ENCODE measurements at places on chromosomes 4 and X. TPM values are rescaled to one million over a fixed set of nuclear protein-coding genes. Genes with fewer than 3 reads are reported as not detected.
A peak's percentile ranks its signal among the peaks of the same experiment; 100 is the strongest.

DNA sequence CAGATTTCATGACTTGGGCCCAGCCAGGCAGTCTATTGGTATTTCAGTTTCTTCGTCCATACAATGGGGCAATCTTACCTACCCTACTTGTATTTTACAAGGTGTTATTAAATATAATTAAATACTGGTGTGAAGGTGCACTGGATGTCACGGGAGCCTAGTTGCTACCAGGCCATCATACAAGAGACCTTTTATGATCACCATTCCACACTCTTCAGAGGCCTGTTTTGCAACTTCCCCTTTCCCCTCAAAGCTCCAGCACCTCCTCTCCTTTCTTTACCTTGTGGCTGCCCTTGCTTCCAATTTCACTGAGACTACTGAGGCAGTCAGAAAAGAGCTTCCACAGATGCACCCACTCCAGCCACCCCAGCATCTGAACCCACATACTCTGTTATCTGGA, 93.8 kb upstream of the HELT start:
- no peak for DNase-seq

- DNase-seq: no peak
Observed at GRCh38 chrX:7318661-7319060, 170.7 kb upstream of the PUDP start.

DNA sequence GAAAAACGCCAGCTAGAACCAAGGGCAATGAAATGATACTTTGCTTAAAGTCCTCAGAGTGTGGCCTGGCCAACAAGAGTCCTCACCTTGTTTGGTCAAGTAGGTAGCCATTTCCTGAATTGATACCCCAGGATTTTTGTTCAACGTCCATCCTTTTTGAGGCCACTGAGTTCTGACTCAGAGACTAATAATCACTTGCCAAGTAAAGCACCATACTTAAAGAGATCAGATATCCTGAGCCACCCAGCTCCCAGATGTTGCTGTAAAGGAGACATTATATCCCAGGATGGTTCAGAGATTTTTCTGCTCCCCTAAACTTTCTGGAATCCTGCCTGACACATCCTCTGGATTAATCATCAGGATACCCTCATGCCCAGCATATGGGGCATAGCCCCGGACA, 190.9 kb downstream of the RAP1GDS1 start:
- no peak for DNase-seq

The PNMA6F gene
- not detected for total RNA-seq

The NOCT gene
- total RNA-seq: 22.1 TPM

DNA sequence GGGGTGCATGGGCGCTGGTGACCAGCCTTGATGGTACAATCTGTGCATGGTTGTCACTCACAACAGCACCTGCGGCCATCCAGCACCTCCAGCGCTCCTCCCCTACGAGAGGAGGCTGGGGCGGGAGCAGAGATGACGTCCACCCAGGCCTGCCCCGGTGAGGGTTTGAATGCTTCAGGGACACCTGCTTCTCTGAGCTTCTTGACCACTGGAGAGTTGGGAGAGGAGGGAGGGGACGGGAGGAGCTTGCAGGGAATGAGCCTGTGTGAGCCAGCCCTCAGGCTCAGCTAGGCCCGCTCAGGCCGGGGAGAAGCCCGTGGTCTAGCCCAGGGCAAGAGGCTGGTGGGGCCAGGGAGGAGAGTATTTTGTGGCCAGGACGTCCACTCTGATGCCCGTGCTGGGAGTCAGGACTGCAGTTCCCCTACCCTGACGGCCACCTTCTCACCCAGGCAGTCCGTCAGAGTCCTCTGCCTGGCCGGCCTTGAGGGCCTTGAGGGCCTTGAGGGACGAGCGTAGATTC, 59.2 kb downstream of the CPZ start:
- no peak for DNase-seq

DNA sequence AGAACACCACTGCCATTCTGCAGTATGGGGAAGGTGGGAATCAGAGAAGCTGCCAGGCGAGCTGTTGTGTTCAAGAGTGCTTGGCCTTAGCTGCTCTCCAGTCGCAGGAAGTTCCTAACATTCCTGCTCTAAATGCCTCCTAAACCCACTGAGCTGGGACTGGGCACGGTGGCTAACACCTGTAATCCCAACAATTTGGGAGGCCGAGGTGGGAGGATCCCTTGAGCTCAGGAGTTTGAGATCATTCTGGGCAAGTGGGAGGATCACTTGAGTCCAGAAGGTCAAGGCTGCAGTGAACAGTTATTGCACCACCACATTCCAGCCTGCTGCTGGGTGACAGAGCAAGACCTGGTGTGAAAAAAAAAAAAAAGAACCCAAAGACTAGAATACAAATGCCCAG, 690.3 kb upstream of the FAM241A start:
- DNase-seq: no peak

The VCX gene
- total RNA-seq: not detected

DNA sequence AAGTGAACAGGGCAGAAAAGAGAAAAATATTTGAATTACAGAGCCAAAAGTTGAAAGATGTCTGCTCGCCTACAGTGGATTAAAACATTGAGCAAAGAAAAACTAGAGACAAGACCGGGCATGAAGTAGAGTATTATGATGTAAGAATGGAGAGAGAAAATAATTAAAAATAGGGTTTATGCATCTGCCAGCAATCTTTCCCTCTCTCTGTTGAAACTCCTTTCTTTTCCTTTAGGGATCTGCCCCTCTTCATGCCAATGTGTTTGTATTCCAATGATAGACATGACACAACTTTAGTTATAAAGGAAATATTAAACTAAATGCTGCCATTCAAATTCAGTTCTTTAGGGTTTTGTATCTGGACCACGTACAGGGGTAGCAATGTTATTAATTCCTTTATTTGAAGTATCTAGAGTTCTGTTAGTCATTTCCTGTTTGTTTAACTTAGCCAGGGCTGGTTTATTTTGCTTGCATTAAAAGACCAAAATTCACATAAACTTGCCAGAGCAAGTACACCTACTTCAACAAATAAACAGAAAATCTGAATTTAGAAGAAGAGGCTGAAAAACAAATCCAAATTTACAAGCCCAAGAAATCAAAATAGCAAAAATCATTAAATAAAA, 202.6 kb downstream of the SPOCK3 start:
- DNase-seq: no peak

The FAM9C gene
- not detected for total RNA-seq

- no peak for DNase-seq
Observed at GRCh38 chr4:127446427-127446885, 186.3 kb upstream of the INTU start.

The PRSS12 gene
- total RNA-seq: not detected

The BEX4 gene
- total RNA-seq: 9.4 TPM

The SPANXA2 gene
- not detected for total RNA-seq

The SULT1E1 gene
- total RNA-seq: not detected

GRCh38 chr4:108466936-108467902, 153.2 kb upstream of the RPL34 start:
- DNase-seq: peak; percentile 23

DNA sequence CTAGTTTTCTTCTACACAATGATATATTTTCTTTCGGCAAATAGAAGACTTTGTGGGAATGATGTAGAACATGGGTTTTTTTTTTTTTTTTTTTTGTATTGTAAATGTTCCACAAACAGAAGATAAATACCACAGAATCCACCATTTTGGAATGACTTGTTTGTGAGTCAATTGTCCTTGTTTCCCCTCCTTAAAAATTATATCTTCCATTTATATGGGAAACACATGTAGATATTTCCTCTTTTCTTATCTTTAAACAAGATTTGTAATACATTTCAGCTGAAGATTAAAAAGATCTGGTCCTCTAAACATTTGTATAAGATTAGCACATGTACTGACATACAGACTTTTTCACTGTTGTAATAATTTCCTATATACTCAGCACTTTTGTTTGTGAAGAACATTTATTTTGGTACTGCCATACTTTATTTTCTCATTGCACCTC, 304.6 kb downstream of the SPRY1 start:
- DNase-seq: no peak

DNA sequence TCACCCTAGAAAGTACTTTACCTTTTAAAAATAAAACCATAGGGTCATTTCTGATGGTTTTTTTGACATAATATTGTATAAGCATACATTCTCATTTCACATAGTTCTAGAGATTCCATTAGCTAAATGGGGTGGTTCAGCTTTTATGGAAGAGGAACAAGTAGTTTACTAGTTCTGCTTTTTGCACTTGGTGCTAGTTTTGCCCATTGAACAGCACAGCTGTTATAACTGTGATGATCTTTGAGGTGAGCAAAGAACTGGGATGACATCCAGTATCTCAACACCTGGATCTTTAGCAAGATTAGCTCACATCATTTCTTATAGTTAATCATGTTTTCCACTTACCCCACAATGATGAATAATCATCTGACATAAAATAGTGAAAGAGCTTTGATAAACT, 40.9 kb downstream of the MOB1B start:
- DNase-seq: no peak

DNA sequence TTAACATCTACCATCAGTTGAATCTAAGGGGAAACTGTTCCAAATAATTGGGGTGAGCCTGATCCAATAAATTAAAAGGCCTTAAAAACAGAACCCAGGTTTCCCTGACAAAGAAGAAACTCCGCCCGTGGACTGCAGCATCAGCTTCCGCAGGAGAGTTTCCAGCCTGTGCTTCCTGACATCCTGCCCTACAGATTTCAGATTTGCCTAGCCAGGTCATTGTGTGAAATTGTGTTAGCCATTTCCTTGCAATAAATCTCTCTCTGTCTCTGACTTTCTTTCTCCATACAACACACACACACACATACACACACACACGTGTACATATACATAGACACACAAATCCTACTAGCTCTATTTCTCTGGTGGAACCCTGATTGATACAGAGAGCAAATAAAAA, 48.3 kb upstream of the LCORL start:
- DNase-seq: no peak

The SORBS2 gene
- not detected for total RNA-seq

The CTAG2 gene
- not detected for total RNA-seq

DNA sequence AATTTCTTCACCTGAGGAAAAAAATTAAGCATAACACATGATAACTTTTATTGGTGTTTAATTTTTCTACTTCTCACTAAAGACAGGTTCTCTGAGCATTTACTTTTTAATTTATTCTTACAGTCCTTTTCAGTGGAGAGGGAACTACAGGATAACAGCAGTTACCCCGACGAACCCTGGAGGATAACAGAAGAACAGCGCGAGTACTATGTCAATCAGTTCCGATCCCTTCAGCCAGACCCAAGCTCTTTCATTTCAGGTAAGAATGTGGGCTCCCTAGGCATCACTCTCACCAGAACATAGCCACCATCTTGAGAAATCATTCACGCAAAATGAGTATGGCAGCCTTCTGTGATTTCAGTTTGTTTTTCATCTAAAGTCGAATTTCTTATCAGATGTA, 100.8 kb downstream of the REPS2 start:
- DNase-seq: no peak

The AR gene
- total RNA-seq: 0.25 TPM

- DNase-seq: no peak
Observed at GRCh38 chr4:25884031-25884782, 21.4 kb upstream of the SEL1L3 start.

DNA sequence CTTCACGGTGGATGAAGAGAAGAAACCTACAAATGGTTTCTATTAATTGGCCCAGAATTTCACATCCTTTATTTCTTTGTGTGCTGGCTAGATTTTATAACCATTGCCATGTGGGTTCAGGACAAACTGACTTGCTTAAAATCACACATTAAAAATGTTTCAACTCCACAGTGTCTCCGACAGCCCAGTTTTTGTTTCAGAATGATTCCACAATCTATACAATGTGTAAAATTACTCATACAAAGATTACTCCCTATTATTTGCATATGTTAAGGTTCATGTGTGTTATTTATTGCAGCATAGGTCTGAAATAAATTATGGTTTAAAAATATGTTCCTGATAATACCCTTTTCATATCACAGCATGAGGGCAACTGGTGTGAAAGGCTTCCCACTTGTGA, 20.6 kb downstream of the DCHS2 start:
- DNase-seq: no peak

- no peak for DNase-seq
Observed at GRCh38 chr4:175405961-175406360, 406.1 kb downstream of the GPM6A start.

GRCh38 chr4:158873795-158874401, 105.1 kb downstream of the FNIP2 start:
- no peak for DNase-seq

- DNase-seq: no peak
Observed at GRCh38 chr4:185532293-185532692, 3.0 kb downstream of the PDLIM3 start.

The ATP2B3 gene
- not detected for total RNA-seq

- DNase-seq: no peak
Observed at GRCh38 chr4:153079857-153080391, 124.3 kb upstream of the TRIM2 start.

DNA sequence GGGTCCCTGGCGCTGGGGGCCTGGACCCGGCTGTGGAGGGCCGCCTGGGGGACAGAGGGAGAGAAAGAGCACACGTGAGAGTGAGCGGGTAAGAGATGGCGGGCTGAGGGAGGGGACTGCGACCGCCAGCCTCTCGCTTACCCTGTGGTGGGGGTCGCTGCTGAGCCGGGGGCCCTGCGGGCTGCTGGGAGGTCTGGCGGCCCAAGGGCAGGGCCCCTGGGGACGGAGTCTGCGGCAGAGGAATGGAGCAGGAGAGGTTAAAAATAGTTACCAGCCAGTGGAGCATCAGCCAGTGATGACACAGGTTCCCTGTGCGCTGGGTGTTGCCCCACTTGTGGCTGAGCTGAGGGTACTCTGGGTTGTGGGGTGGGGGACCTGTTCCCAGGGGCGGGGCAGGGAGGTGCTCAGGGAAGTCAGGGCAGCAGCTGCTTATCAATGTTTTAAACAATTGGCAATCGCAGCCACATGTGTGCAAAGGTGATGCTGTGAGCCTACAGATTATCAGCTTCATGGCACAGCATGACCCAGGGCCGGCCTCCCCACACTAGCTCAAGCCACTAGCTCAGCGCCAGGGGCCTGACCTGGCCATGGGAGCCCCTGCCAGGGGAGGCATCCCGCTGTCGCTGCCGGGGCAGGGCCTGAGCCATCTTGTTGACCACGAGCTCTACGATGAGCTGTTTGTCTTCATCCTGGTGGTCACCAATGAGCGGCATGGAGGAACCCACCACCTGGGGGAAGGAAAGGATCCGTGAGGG, 7.5 kb upstream of the TIMP1 start:
- DNase-seq: no peak

DNA sequence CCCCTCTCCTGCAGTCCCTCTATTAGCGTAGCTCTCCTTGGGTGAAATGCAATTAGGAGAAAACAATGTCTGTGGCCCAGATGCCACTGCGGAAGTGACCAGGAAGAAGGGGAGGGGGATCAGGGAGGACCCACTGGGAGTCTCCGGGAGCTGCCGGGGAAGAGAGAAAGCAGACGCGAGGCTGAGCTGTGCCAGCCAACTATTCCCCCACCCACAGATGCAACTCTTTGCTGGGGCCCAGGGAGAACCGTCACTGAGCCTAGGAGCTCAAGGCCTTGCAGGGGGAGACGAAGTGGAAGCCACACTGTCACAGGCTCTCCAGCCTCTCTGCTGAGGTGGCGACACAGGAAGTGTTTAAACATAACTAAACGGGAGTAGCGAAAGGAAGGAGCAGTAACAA, 149.2 kb downstream of the BCOR start:
- no peak for DNase-seq

- no peak for DNase-seq
Observed at GRCh38 chrX:118261151-118261550, 84.8 kb upstream of the WDR44 start.

The AFM gene
- total RNA-seq: not detected

- no peak for DNase-seq
Observed at GRCh38 chr4:105710678-105711077, 2.1 kb downstream of the GSTCD start.
